Smooth muscle cell of the pulmonary artery (primary cell): ENCODE measurements at places on chromosomes 12 and 14. TPM values are rescaled to one million over a fixed set of nuclear protein-coding genes. Genes with fewer than 3 reads are reported as not detected.

Gene KRT73
- total RNA-seq: not detected in 2 replicates

Gene POTEG
- not detected in 2 replicates for total RNA-seq

Gene BATF
- total RNA-seq: 0.26 TPM in 1 of 2 replicates, not detected in the other

Gene PIWIL1
- total RNA-seq: not detected in 2 replicates

Gene LACRT
- not detected in 2 replicates for total RNA-seq

Gene LRP1-AS
- 0.20 TPM in 1 of 2 replicates, not detected in the other for total RNA-seq

Gene MSRB3
- total RNA-seq: 91.8 and 103 TPM in 2 replicates

Gene C14orf132
- total RNA-seq: 20.3 and 20.6 TPM in 2 replicates

Gene KRT77
- not detected in 2 replicates for total RNA-seq

Gene NPAS3
- total RNA-seq: 0.26 and 0.76 TPM in 2 replicates

Gene RDH16
- total RNA-seq: 0.13 and 0.17 TPM in 2 replicates

Gene MEG3
- total RNA-seq: 203 and 396 TPM in 2 replicates

Gene KRT82
- total RNA-seq: not detected in 2 replicates

Gene TDRD9
- total RNA-seq: 1.3 and 8.5 TPM in 2 replicates

Gene PSME2
- total RNA-seq: 58.8 and 64.5 TPM in 2 replicates

Gene SLC24A4
- total RNA-seq: not detected in 2 replicates

Gene DEGS2
- total RNA-seq: 0.07 and 0.26 TPM in 2 replicates

Gene RD3L
- not detected in 2 replicates for total RNA-seq

Gene BMP4
- total RNA-seq: 9.7 and 20.0 TPM in 2 replicates

Gene MAP1LC3B2
- total RNA-seq: 0.52 and 0.89 TPM in 2 replicates

Gene BAZ1A
- total RNA-seq: 20.6 and 23.9 TPM in 2 replicates

Gene PCNX4
- total RNA-seq: 77.3 and 88.4 TPM in 2 replicates

Gene SMCO2
- total RNA-seq: 0.40 TPM in 1 of 2 replicates, not detected in the other

Gene KLRC2
- total RNA-seq: not detected in 2 replicates

Gene FGD4
- total RNA-seq: 12.3 and 28.5 TPM in 2 replicates

Gene CFAP251
- 6.7 and 7.9 TPM in 2 replicates for total RNA-seq

Gene TIGAR
- 10.4 and 13.0 TPM in 2 replicates for total RNA-seq

Gene CHPT1
- total RNA-seq: 52.8 and 59.0 TPM in 2 replicates

Gene RIPK3
- 0.26 TPM in 1 of 2 replicates, not detected in the other for total RNA-seq

Gene CCDC38
- total RNA-seq: not detected in 2 replicates

Gene BDKRB2
- 0.73 and 2.7 TPM in 2 replicates for total RNA-seq

Gene TPI1
- total RNA-seq: 1,691 and 1,978 TPM in 2 replicates

Gene CARMIL3
- total RNA-seq: 0.17 TPM in 1 of 2 replicates, not detected in the other

Gene KIF5A
- 0.98 and 2.1 TPM in 2 replicates for total RNA-seq

Gene SERPINA12
- total RNA-seq: not detected in 2 replicates

Gene FOXG1
- total RNA-seq: 0.76 and 1.6 TPM in 2 replicates

Gene CABP1
- total RNA-seq: 1.6 and 21.4 TPM in 2 replicates

Gene CRACR2A
- 0.69 and 4.3 TPM in 2 replicates for total RNA-seq

Gene FAM177A1
- 49.3 and 54.3 TPM in 2 replicates for total RNA-seq

Gene MYF6
- not detected in 2 replicates for total RNA-seq

Gene TSHR
- total RNA-seq: under 0.01 TPM in 1 of 2 replicates, not detected in the other

Gene GLI1
- 0.26 and 0.76 TPM in 2 replicates for total RNA-seq

Gene LRP6
- 56.1 and 78.6 TPM in 2 replicates for total RNA-seq

Gene KLRD1
- total RNA-seq: 0.50 and 0.65 TPM in 2 replicates
